Osteoblast (primary cell): ENCODE measurements at places on chromosomes 4 and X. TPM values are rescaled to one million over a fixed set of nuclear protein-coding genes. Genes with fewer than 3 reads are reported as not detected.

The PCDH10 gene
- 3.8 and 5.1 TPM in 2 replicates for total RNA-seq

The C4orf36 gene
- 0.72 and 0.88 TPM in 2 replicates for total RNA-seq

The TASL gene
- not detected in 2 replicates for total RNA-seq

The NKRF gene
- 4.7 and 5.1 TPM in 2 replicates for total RNA-seq

The XAGE2 gene
- not detected in 2 replicates for total RNA-seq

The ADAMTS3 gene
- 1.2 and 2.2 TPM in 2 replicates for total RNA-seq

The FGF16 gene
- under 0.01 and 0.36 TPM in 2 replicates for total RNA-seq

The HERC6 gene
- 12.4 and 21.4 TPM in 2 replicates for total RNA-seq

The INTU gene
- total RNA-seq: 7.6 and 8.3 TPM in 2 replicates

The SPANXB1 gene
- total RNA-seq: not detected in 2 replicates

The VSIG4 gene
- 0.72 TPM in 1 of 2 replicates, not detected in the other for total RNA-seq

The BMPR1B gene
- 2.5 and 7.1 TPM in 2 replicates for total RNA-seq

The GIMD1 gene
- total RNA-seq: not detected in 2 replicates

The ARHGEF6 gene
- total RNA-seq: 17.4 and 19.2 TPM in 2 replicates

The IDS gene
- total RNA-seq: 48.9 and 50.4 TPM in 2 replicates
